ENCODE measurements at places on chromosomes 2 and 18.

DNA sequence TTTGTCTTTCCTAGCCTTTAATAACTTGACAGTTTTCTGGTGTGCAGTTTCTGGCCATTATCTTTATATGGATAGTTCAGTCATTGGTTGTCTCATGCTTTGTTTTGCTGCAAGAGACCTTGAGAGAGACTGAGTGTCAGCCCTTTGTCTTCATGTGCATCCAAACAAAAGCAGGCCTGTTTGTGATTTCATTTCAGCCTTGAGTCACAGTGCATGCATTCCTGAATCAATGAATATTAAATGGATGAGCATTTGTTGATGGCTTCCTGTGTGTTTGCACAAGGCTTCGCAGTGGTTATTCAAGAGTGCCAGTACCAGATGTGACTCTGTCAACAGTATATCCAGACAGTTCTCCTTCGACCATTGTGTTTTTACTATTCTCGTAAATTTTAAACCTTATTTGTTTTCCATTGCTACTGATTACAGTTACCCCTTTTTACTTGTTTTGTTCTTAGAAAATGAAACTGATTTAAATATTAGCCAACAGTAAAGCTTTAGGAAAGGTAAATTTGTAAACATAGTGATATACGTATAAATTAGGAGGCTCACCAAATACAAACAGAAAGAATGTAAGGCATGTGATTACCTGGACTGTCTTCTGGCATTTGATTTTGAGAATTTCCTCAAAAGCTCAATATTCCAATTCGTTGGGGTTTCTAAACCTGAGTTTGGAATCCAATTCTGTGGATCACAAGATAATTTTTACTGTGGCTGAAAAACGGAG lies 319.8 kb downstream of the CTNNA2 start:
- H3K27me3 ChIP-seq: peaks cover 11% of the 10 kb centered on the region
- H3K27ac ChIP-seq: no peak overlapping the region
- H3K36me3 ChIP-seq: no peaks in the 10 kb centered on the region
- H3K4me3 ChIP-seq: no peak overlapping the region
- H3K4me1 ChIP-seq: no peaks in the 10 kb centered on the region

GRCh38 chr2:175180701-175181103 lies 808 bp downstream of the ATP5MC3 start:
- H3K4me3 ChIP-seq: peak overlapping the region; percentile 90
- peaks cover 19% of the 10 kb centered on the region for H3K4me1 ChIP-seq
- no peaks in the 10 kb centered on the region for H3K27me3 ChIP-seq
- peaks cover 23% of the 10 kb centered on the region for H3K36me3 ChIP-seq
- H3K27ac ChIP-seq: peak overlapping the region; percentile 90

DNA sequence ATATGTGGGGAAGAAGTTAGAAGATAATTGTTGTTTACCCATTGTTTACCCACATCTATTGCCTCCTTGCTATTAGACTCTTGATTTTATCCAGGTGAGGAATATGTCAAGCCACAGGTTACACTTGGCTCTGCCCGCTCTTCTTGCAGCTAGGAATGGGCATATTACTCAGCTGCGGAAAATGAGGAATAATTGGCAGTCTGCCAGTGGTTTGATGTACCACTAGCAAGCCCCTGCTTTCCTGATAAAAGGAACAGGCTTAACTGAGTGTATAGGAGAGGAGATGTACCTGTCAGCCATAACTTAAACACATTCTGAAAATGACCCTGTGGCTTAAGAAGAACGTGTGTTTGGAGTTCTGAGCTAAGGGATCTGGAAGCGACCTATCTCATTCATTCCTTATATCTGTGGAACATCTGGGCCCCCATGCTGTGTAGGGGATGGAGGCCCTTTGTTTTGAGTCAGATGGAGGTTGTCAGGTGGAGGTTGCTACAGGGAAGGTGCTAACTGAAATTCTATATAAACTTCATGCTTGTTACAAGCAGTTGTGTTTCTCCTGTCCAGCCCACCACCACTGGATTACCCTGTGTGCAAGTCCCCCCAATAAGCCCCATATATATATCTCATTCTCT lies 4.6 kb upstream of the FMNL2 start:
- H3K4me1 ChIP-seq: peaks cover 6% of the 10 kb centered on the region
- no peak overlapping the region for H3K4me3 ChIP-seq
- no peaks in the 10 kb centered on the region for H3K27me3 ChIP-seq
- no peak for DNase-seq
- no peaks in the 10 kb centered on the region for H3K36me3 ChIP-seq

- no peak overlapping the region for H3K27ac ChIP-seq
- no peak overlapping the region for H3K4me3 ChIP-seq
- no peaks in the 10 kb centered on the region for H3K27me3 ChIP-seq
- DNase-seq: no peak
- H3K4me1 ChIP-seq: peaks cover 12% of the 10 kb centered on the region
Measured at GRCh38 chr2:204665207-204665606, 119.9 kb downstream of the PARD3B start.

DNA sequence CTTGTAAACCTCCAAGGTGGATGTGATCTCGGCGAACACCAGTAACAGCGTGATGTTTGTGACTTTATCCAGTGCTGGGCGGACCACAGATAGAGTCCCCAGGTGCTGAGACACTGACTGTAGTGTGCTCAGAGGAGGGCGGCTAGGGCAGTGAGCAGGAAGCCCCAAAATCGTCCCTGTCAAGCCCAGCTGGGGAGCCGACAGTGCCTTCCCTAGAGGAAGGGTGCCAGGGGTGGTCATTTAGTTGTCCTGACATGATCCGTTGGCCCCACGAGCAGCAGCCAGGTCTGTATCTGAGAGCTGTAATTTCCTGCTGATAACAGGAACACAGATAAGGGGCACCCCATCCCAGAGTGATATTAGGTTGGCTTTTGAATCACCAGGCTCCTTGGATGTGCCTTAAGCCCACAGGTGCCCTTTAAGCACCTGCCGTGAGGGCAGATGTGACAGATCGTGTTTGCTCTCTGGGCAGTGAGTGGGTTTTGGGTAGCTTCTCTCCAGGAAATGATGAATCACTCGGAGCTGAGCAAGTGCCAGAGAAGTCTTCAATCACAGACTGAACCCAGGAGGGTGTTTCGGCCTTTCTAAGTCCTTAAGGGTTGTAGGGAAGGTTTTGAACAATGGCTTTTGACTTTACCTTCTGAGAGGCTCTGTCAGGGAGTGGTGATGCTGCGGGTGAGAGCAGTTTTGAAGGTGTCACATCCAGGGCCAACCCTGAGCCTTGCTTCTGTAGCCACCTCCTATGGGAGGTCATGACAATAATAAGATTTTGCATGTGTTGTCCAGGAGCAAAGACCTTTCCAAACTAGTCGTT lies 7.7 kb downstream of the LPIN1 start:
- H3K27me3 ChIP-seq: no peaks in the 10 kb centered on the region
- H3K4me1 ChIP-seq: peaks cover 36% of the 10 kb centered on the region
- H3K36me3 ChIP-seq: peaks cover 3% of the 10 kb centered on the region
- no peak for DNase-seq

- H3K27ac ChIP-seq: no peak overlapping the region
- DNase-seq: no peak
- no peaks in the 10 kb centered on the region for H3K27me3 ChIP-seq
- peaks cover 65% of the 10 kb centered on the region for H3K36me3 ChIP-seq
- no peak overlapping the region for H3K4me3 ChIP-seq
- no peaks in the 10 kb centered on the region for H3K4me1 ChIP-seq
Measured at GRCh38 chr18:62566199-62566598, 43.4 kb downstream of the ZCCHC2 start.
